ENCODE measurements at places on chromosomes 5 and 9.

- no peak for DNase-seq
Measured at GRCh38 chr5:80975065-80975464, 14.9 kb downstream of the RASGRF2 start.

DNA sequence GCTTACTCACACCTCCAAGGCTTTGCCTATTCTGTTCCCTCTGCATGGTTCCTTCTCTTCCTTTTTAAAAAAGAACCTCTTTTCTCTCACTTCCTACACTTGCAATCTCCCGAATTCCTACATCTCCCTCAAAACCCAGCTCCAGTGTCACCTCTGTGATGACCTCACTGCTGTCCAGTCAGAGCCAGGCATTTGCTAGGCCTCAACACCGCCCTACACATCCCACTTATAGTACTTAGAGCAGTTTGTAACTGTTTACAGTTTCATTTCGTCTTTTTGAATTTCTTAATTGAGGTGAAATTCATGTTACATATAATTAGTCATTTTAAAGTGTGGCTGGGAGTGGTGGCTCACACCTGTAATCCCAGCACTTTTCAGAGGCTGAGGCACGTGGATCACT is 30.8 kb downstream of the CD14 start:
- no peak for DNase-seq

DNA sequence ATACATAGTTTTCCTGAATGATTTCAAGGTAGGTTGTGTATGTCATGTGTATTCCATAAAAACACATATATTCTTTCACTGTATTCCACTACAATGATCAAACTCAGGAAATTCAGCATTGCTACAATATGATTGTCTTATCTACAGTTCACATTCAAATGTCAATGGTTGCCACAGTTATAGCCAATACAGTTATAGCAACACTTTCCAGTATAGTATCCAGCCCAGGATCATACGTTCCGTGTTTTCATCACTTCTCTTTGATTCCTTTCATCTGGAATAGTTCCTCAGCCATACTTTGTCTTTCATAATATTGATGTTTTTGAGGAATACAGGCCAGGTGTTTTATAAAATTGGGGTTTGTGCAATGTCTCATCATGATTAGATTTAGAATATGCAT is 9.5 kb downstream of the OR2S2 start:
- no peak for DNase-seq

DNA sequence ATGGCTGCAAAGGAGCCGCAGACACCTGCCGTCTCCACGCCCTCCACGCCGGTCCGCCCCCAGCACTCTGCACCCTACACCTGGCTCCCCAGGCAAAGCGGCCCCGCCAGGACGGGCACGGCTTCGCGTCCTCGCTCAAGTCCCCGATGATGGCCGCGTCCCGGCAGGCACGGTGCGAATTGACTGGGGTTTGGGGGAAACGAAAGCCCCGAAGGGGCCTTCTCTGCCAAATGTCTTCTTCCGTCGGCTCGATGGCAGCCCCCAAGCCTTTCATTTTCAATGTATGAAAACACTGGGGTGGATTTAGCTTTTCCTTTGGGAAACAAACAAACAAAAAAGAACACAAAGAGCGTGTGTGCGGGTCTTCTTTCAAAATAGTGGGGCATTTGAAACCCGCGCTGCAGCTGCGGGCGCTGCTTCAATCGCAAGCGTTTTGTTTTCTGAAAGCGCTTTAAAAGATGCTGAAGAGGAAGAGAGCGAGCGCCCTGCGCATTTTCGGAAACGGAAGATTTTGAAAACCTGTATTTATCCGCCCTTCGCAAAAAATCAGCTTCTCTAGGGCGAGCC is 160.0 kb downstream of the RMI1 start:
- DNase-seq, result peak; percentile 6

DNA sequence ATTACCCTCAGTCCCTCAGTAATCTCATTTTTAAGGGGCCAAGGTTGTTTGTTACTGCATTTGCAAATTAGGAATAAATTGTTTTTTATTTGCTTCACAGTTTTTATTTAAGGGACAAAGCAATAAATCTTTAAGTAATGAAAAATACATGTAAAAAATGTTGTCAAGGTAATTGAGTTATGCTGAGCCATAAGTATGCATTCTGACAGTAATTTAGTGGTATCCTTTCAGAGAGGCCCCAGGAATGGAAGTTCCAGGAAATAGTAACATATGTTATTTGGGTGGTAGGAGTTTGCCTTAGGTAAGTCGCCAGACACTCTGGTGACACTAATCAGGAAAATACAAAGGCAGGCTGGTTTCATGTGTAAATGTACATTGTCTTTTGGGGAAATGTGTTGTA is 1787.9 kb upstream of the WWC1 start:
- DNase-seq, result no peak

- no peak for DNase-seq
Measured at GRCh38 chr5:142621227-142621626, 64.7 kb downstream of the FGF1 start.

Measured in activated CD4-positive, alpha-beta T cell treated with anti-CD3 and anti-CD28 coated beads, Interleukin-10, Interleukin-2, amounts not matched to agents 100 ng/mL and 50 ng/mL, durations not matched to agents 16 hours and 8 hours (primary cell).